ENCODE measurements at places on chromosomes 3 and 15.

- DNase-seq = no peak
Measured at GRCh38 chr3:142889212-142890014, 530 bp upstream of the PCOLCE2 start.

DNA sequence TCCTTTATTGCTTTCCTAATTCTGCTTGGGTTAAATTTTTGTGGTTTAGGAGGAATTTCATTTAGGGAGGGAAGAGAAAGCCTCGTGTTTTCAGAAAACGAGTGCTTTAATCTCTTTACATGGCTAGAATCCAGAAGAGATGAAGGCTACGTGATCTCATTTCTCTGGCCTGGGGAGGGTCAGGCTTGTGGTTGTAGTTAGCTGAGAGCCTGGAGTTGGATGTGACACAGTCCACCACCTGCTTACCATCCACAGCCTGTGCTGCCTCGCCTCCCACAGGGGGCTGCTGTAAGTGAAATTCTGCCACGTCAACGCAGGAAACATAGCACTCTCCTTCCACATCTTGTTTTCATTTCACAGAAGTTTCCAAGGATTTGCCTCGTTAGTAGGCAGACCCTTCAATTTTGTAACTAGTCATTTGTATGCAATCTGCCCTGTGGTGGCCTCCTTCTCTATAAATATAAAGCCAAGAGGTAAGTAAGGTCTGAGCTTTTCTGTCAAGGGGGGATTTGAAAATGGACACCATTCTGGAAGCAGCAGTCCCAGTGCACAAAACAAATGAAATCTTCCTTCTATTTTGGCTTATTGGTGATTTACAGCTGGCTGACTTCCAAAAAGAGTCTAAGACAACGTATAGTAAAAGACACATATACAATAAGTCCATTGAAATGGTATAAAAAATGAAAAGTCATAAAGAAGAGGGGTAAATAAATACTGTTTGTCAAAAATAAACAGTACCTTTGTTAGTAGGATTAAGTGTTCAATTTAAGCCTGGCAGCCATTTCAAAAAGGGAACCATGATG lies 3.4 kb downstream of the GXYLT2 start:
- no peak for DNase-seq

GRCh38 chr3:189146848-189147247 lies 24.9 kb upstream of the TPRG1 start:
- DNase-seq = no peak

GRCh38 chr15:59794229-59794886 lies 105.2 kb upstream of the BNIP2 start:
- peak; percentile 46 for DNase-seq

DNA sequence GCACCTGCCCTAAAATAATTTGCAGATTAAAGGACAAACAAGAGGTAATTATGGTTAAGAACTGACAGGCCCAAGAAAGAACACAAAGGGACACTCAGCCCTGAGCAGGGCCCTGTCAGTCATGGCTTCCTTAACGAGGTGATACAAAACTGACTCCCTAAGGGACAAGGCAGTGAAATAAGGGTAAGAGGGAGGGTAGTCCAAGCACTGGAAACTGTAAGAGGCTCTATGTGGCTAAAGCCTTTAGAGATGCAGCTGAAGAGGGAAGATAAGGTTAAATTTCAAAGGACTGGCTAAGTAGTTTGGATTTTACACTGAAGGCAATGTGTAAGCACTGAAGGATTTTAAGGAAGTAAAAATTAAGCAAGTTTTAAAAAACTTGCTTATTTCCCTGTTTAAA lies 3.9 kb downstream of the ATR start:
- DNase-seq = no peak

- no peak for DNase-seq
Measured at GRCh38 chr15:37100966-37101215, 542 bp upstream of the MEIS2 start.

All from CD4-positive, alpha-beta T cell treated with Interleukin-6 for 4 hours (primary cell).